A549 treated with Mapracorat at 1 μM for 4 hours (cell line): ENCODE measurements at places on chromosomes 7 and 10. TPM values are rescaled to one million over a fixed set of nuclear protein-coding genes. Genes with fewer than 3 reads are reported as not detected.

The SPACDR gene
- 0.48 to 0.94 TPM (median 0.89 TPM) in 5 replicates for total RNA-seq

The CASP7 gene
- 26.6 to 33.8 TPM (median 29.3 TPM) in 5 replicates for total RNA-seq

The NYAP1 gene
- total RNA-seq: 2.7 to 6.3 TPM (median 4.1 TPM) in 5 replicates

The CALHM3 gene
- 0.17 to 0.53 TPM (median 0.30 TPM) in 5 replicates for total RNA-seq

The NODAL gene
- not detected in 5 replicates for total RNA-seq

The LRRN3 gene
- 0.04 to 0.05 TPM in 2 of 5 replicates, not detected in the others for total RNA-seq

The C10orf62 gene
- total RNA-seq: not detected in 5 replicates

The HHEX gene
- total RNA-seq: 12.0 to 13.6 TPM (median 12.8 TPM) in 5 replicates

The GLUD1 gene
- total RNA-seq: 86.7 to 105 TPM (median 98.2 TPM) in 5 replicates

The ZP3 gene
- 17.8 to 21.0 TPM (median 20.2 TPM) in 5 replicates for total RNA-seq

The SFTPA1 gene
- total RNA-seq: not detected in 5 replicates

The RBP3 gene
- total RNA-seq: not detected in 5 replicates

The TMEM213 gene
- not detected in 5 replicates for total RNA-seq

The AKR1C4 gene
- 0.15 to 0.25 TPM (median 0.21 TPM) in 4 of 5 replicates, not detected in the other for total RNA-seq

The TBRG4 gene
- 103 to 112 TPM (median 107 TPM) in 5 replicates for total RNA-seq

The GFRA1 gene
- total RNA-seq: 8.5 to 11.6 TPM (median 9.8 TPM) in 5 replicates

The CPN1 gene
- 0.15 to 0.45 TPM (median 0.35 TPM) in 5 replicates for total RNA-seq

The LLCFC1 gene
- not detected in 5 replicates for total RNA-seq

The CABCOCO1 gene
- 0.19 to 0.83 TPM (median 0.27 TPM) in 5 replicates for total RNA-seq

The NPFFR1 gene
- 0.02 TPM in 1 of 5 replicates, not detected in the others for total RNA-seq

The TEX47 gene
- total RNA-seq: not detected in 5 replicates
